Brain pericyte (primary cell): ENCODE measurements at places on chromosomes 11 and 22.

DNA sequence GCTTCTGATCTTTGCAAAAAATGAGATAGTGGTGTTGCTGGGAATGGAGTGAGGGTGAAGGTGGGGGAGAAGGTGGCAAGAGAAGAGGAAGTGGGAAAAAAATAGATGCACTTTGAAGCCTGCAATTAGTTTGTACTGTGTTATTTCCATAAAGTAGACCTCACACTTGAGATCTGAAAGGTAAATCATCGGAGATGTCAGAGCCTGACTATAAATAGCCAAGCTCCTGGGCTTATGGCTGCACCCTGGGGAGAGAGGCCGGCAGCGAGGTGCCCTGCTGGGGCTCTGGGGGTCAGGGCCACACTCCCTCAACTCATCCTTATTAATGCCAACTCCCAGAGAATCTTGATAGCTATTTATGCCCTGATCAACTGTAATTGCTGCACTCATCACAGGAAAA is 134.4 kb downstream of the NXPE2 start:
- no peak for DNase-seq

DNA sequence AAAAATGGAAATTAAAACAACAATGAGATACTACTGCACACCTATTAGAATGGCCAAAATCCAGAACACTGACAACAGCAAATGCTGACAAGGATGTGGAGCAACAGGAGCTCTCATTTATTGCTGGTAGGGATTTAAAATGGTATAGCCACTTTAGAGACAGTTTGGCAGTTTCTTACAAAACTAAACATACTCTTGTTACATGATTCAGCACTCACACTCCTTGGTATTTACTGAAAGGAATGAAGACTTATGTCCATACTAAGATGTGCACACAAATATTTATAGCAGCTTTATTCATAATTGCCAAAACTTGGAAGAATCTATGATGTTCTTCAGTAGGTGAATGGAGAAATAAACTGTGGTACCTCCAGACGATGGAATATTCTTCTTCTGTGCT is 40.8 kb downstream of the PGM2L1 start:
- DNase-seq = no peak

GRCh38 chr11:72781313-72782080 is 12.3 kb downstream of the STARD10 start:
- DNase-seq = no peak

GRCh38 chr11:61694946-61695706 is 14.9 kb downstream of the DAGLA start:
- DNase-seq = no peak
